ENCODE measurements at places on chromosomes 4 and X.

DNA sequence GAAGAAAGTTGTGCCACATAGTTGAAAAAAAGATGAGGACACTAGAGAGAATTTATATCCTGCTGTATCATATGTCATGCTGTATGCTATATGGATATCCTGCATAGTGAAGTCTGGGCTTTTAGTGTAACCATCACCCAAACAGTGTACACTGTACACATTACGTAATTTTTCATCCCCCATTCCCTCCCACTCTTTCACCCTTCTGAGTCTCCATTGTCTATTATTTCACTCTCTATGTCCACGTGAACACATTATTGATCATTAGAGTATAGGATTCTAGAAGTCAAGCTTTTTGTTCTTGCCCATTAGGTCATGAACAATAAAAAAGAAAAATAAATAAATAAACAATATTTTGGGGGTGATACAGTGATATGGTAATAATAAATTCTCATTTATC is 18.0 kb upstream of the FRYL start:
- no peak for DNase-seq

- no peak for DNase-seq
Observed at GRCh38 chrX:106955004-106955772, 35.0 kb downstream of the CLDN2 start.

- no peak for DNase-seq
Observed at GRCh38 chr4:123832173-123833026, 435.8 kb downstream of the SPRY1 start.

DNA sequence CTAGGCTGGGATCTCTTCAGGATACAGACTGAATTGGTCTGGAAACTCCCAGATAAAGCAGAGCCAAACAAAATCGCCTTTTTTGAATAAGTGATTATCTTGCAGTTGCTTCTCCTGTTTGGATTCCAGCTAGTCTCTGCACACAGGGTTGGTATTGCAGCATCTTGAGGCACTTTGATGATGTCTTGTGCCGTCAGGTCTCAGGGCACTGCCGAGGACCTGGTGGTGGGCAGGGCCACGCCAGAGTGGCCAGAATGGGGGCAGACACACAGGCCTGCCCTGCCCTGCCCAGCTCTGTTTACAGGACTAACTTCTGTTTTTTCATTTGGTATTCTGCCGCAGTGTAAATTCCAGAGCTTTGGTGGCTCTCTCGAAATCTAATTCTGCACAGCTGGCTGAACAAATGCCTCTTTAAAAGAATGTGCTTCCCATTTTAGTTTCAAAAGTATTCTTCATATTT is 276.1 kb downstream of the NR3C2 start:
- DNase-seq: no peak

GRCh38 chr4:1717129-1718094 is 3.7 kb downstream of the TMEM129 start:
- DNase-seq: no peak

DNA sequence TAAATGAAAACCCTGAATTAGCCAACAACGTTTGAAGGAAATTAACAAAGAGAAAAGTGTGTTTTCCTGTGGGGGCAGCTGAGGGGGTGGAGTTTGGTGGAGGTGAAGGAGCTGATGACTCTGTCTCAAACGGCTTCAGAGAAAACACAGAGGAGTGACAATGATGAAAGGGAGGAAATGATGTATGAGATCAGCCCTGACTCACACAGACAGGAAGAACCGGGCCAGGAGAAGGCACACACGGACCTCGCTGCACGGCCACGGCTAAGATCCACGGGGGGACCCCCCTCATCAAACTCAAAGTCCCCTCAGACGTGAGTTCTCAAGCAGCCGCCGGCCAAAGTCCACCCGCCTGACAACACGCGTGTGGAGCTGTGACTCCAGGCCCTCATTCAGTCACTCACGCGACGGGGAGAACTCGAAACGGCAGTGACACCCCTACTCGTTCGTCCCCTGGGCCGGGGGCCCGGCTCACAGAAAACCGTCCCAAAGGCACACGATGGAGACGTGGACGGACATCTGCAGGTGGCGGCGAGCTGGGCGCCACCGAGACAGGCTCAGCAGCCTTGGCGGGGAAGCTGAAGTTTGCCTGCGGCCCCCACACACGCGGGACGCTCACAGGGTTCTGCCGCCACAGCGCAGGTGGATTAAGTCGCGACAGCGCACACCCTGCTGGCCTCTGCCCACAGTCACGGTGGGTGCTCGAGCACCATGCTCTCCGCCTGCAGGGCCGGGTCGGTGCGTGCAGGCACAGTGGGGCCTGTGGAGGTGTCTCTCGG is 28.8 kb downstream of the PPP2R3B start:
- no peak for DNase-seq

GRCh38 chr4:7950301-7951092 is 10.8 kb upstream of the AFAP1 start:
- no peak for DNase-seq

- no peak for DNase-seq
Observed at GRCh38 chr4:22339491-22339890, 176.4 kb downstream of the ADGRA3 start.

DNA sequence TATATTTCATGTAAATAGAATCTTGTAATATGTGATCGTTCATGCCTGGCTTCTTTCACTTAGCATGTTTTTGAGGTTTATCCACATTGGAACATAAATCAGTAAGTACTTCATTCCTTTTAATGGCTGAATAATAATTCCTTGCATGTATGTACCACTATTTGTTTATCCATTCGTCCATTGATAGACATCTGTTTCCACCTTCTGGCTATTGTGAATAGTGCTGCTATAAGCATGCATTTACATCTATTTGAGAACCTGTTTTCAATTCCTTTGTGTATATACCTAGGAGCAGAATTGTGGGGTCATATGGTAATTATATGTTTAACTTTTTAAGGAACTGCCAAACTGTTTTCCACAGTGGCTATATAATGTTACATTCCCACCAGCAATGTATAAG is 356.7 kb upstream of the DIPK2B start:
- DNase-seq: no peak

DNA sequence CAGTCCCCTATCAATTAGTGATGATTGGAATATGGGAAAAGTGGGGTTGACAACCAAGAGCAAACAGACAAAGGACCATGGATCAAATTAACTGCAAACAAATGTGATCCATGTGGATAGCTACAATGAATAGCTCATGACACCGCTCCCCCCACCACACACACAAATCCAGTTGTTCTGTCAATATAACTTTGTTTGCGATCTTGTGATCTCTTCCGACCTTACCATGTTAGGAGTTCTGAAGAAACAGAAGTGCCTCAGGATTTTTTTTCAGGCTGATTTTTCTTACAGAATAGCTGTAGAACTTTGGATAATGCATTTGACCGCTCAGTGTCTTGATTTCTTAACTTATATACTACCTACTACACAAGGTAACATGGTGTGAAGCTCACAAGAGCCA is 116.6 kb downstream of the SH2D1A start:
- no peak for DNase-seq

GRCh38 chr4:153232768-153233167 is 28.5 kb downstream of the TRIM2 start:
- peak; percentile 40 for DNase-seq

- no peak for DNase-seq
Observed at GRCh38 chr4:163922302-163922701, 427.8 kb downstream of the TMA16 start.

DNA sequence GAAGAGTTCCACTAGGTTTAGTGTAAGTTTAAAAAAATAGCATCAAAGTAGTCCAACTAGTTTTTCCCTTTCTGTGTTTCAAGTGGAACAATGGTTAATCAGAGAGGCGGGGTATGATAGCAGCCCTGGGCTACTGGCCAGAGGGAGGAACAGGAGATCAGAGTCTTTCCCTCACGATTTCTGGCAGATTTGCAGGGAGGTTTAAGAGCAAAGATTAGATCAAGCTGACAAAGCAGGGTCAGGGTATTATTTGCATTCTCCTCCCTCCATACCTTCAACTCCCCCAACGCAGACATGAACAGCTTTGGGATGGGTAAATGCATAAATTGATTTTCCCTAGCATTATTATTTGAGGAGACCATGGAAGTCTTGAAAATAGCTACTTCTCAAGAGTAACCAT is 277.6 kb upstream of the DIAPH2 start:
- no peak for DNase-seq

- DNase-seq: no peak
Observed at GRCh38 chrX:154096140-154097002, 1.1 kb downstream of the MECP2 start.

Data from HuH-7.5 (cell line).